ENCODE measurements at places on chromosomes 2 and 18. TPM values are rescaled to one million over a fixed set of nuclear protein-coding genes. Genes with fewer than 3 reads are reported as not detected.

The MERTK gene
- 1.0 TPM for polyA plus RNA-seq

The LIMS2 gene
- 5.6 TPM for polyA plus RNA-seq

The GPR17 gene
- polyA plus RNA-seq = not detected

The POTEC gene
- not detected for polyA plus RNA-seq

The CYS1 gene
- 1.2 TPM for polyA plus RNA-seq

The NCKAP5 gene
- polyA plus RNA-seq = 4.1 TPM

The UPP2 gene
- not detected for polyA plus RNA-seq

The SERPINB11 gene
- polyA plus RNA-seq = not detected

The FTCDNL1 gene
- polyA plus RNA-seq = 2.1 TPM

The FAM161A gene
- polyA plus RNA-seq = 12.3 TPM

The C2orf66 gene
- 0.05 TPM for polyA plus RNA-seq
